ENCODE measurements at places on chromosomes 4 and X.
A peak's percentile ranks its signal among the peaks of the same experiment; 100 is the strongest.

- DNase-seq = no peak
Measured at GRCh38 chr4:155666344-155667221, at the start of gene GUCY1A1. Gene GUCY1A1, plus strand, starts transcription at chr4:155666848. Its CDS starts 30,020 bp downstream, at chr4:155696868.

- DNase-seq = no peak
Measured at GRCh38 chrX:154123241-154124219, 20.5 kb upstream of the OPN1LW start.

DNA sequence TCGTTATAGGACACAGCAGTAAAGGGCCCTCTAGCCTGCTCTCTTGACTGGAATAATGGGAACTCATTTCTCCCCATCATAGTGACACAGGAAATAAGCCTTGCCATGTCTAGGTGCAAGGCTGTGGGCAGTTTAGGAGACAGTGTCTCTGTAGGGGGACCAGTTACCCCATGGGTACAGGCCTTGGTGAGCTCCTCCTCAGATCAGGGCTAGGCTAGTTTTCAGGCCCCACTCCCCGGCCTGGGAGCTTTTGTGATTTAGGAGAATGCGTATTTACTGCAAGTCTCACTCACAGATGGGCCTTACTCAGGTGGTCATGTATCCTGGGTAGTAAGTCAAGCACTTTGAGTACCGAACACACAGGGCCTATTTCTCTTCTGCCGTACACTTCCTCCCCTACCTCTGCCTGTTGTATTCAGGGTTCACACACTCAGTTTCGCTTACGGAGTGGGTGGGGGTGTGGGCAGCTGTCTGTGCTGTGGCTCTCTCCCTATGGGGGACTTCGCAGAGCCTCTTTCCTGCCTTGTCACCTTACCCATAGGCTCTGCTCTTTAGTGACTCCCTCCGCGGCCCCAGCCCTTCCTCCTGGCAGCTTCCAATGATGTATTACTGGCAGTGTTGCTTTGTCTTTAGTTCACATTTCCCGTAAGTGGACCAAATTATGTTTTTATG is 34.2 kb downstream of the FAM193A start:
- DNase-seq = peak; percentile 13

DNA sequence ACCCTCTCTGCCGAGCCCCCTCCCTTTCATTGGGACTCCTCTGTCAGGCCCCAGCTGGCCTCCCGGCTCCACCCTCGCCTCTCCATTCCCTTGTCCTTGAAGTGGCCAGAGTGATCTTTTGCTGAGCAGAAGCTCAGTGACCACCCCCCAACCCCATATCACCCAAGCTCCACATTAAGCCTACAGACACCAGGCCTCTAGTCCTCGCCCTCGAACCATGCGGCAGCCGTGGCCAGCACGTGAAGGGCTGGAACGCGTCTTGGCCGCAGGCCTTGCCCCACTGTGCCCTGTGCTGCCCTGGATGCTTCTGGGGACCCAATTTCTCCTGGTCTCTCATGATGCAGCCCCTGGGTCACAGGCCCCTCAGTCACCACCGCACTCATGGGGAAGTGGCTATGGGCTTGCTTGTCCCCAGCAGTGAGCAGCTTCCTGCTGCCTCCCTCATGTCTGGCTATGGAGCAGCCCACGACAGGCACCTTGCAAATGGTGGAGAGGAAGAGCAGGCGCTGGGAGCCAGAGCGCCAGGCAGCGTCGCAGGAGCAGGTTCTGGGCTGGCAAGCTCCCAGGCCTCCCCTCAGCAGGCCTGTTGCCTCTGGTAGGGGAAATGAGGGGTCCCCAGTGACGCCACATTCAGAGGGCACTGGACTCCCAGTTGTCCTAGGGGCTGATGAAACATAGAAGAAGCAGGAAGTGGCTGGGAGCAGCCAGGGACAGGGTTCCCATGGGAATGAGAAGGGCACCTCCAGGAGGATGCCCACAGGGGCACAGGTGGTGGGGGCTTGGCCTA is 757 bp upstream of the SRPK3 start:
- no peak for DNase-seq

DNA sequence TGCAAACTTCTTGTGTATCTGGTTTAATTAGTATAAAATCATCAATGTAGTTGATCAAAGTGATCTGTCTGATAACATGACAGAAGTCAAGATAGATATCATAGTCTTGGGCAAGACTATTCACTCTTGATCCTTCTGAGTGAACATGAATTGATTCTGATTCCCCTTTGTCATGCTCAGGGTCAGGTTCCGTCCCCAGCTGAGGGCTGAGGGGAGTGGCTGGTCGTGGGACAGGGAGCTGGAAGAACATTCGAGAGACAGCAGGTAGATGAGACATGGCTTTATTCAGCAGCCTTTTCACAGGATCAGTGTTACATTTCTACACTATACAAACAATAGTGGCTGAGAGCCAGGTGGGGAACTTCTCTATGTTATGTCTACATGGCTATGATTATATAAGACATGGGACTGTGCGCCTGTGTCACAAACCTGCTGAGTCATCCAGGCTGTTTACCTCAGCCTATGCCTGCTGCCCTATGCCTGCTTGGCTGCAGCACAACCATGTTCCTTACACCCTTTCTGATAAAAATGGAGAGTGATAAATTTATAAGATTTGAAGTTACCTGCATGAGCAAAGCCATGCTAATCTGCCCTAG is 586.9 kb upstream of the NR3C2 start:
- DNase-seq = no peak

DNA sequence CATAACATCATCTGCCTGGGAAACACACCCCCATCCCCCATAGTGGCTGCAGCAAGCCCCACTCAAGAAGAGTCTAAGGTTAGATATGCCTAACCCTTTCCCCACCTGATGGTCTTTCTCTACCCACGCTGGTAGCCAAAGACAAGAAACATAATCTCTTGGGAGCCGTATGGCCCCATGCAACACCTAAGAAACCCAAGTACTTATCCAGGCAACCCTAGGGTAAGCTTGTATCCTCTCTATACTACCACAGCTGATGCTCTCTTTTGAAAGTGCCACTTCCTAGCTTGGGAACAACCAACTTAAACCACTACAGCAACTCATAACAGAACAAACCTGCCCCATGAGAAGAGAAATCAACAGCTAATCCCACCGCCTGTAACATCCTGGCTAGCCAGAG is 161.1 kb downstream of the MSN start:
- no peak for DNase-seq

DNA sequence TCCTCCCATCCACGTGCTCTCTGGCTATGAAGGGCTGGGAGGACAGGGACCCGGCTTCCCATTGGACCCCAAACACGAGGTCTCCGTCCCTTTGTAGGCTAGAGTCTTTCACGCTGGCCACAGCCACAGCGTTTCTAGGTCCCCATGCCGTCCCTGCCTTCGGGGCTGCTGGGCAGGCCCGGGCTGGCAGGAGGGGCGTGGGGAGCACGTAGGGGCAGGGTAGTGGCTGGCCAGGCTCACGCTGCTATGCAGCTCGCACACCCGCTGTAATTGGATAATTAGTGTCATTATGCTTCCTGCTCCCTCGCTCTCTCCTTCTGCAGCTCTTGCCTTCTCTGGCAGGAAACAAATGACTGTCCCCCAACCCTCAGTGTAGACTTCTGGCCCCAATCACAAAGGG is 9.8 kb downstream of the ATP2B3 start:
- DNase-seq = no peak

DNA sequence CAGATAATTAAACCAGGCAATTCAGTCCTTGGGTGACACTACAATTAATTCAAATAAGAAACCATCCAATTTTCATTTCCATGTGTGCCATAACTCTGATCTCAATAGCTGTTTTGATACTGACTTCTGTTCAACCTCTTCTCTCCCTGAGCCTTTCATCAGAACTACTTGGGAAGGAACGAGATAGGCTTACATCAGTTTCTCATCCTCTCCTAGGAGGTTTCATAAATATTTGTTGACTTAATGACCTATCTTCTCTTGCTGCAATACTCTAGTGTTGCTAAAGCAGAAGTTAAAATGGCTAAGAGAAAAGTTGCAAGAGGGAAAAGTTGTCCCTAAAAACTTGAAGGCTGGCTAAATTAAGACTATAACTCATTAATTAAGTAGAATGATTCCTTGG is 41.8 kb downstream of the PRKG2 start:
- no peak for DNase-seq

- no peak for DNase-seq
Measured at GRCh38 chr4:106414366-106414765, 45.8 kb upstream of the GIMD1 start.

DNA sequence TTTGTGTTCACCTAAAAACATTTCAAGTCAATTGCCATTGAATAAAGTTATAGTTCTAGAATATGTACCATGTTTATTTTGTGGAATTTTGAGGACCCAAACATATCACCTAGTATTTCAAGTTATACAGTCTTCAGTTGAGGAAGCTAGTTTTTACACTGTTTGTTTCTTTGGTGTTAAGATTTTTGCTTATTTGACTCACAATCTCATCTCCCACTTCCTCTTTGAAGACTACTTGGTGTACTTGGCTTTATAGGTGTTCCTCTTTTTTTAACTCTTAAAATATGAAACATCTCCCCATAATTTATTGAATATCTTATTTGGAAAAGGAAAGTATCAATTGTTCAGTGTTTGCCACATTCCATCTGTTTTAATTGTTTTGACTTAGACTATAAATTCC is 675.4 kb downstream of the RAPGEF2 start:
- no peak for DNase-seq

DNA sequence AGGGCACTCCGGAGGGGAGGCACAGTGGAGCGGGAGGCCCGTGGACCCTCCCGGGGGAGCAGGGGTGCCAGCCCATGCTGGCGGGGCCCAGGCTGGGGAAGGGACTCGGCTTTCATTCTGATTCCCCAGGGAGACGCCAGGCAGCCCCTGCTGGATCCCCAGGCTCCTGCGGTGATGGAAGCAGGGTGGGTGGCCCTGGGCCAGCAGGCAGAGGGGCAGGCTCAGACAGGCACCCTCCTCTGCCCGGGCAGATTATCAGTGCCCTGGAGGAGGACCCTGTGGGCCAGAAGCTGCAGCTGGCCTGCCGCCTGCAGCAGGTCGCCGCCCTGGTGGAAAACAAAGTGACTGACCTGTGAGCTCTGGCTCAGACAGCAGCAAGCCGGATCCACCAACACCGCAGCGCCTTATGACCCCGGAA is 2.1 kb upstream of the SRPK3 start:
- DNase-seq = no peak

GRCh38 chr4:152359208-152360044 is 176.5 kb downstream of the FBXW7 start:
- no peak for DNase-seq

DNA sequence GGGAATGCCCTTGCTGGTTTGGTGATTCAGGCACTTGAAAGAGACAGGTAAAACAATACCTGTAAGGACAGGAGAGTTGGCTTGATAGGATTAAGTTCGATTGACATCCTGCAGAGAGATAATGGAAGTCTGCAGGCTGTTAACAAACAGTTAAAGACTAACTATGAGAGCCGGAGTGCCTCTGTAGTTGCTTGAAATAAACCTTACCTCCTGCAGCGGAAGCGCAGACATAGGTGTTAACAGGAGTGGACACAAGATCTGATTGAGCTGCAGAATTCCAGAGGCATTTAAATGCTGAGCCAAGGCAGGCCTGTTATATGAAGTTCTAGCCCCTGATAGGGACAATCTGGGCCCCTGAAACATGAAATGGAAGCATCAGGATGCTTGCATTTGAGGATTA is 416.7 kb upstream of the MAOA start:
- DNase-seq = no peak

DNA sequence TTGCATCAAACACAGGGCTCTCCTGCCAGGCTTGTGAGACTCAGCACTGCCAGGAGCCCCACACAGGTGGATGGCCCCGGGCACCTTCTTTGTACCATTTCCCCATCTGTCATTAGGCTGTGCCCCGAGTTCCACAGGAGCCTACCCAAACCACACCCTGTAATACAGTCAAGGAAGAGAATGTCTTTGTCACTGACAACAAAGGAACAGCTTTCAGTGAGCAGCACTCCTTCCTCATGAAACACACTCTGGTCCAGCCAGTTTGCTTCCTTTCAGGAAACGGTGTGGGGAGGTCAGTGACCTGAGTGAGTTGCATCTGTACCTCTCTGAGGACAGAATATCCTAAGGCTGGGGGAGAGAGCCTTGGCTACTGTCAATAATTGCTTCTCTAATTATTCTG is 53.7 kb downstream of the LNX1 start:
- DNase-seq = no peak

DNA sequence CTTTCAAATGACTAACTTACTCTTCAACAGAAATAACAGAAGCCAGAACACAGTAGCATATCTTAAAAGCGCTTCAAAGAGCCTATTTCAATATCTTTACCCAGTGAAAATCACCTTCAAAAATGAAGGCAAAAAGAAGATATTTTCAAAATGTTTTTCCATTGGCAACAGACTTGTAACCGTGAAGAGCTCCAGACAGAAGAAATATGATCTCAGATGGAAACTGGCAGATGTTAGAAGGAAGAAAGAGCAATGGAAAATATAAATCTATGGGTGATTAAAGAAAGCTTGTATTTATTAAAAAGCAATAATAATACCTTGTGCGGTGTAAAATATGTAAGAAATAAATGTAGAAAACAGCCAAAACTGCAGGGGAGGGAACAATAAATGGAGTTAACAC is 35.7 kb downstream of the PRKG2 start:
- no peak for DNase-seq

- DNase-seq = no peak
Measured at GRCh38 chr4:132683957-132684356, 465.1 kb upstream of the PCDH10 start.

GRCh38 chr4:159607809-159608208 is 504.9 kb downstream of the RAPGEF2 start:
- DNase-seq = no peak

DNA sequence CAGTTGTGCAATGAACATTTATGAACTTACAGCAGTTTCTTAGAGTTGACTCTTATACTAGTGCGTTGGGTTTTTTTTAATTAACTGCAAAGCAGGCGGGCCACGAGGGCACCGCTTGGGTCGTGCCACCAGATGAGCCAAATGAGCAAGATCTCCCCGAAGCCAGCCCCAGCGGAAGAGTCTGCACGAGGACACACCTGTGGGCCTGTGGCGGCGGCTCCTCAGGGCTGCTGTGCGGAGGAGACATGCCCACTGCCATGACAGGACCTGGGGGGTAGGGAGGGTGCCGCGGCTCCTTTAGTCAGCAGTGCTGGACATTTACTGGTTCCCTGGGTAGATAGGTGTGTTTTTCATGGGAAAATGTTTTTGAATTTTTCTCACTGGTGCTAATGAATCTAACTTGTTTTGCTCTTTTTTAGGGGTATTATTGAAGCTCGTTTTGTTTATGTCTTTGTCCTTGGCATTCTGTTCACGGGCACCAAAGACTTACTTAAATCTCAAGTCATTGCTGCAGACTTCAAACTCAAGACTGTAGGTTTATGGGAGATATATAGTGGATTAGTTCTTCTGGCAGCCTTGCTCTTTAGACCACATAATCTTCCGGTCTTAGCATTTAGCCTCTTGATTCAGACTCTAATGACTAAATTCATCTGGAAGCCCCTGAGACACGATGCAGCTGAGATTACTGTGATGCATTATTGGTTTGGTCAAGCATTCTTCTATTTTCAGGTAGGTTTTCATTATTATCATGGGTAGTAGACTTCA is 31.2 kb downstream of the PIGG start:
- no peak for DNase-seq

GRCh38 chr4:83862471-83862870 is 326.6 kb downstream of the GPAT3 start:
- no peak for DNase-seq
